ENCODE measurements at places on chromosomes 4 and X. TPM values are rescaled to one million over a fixed set of nuclear protein-coding genes. Genes with fewer than 3 reads are reported as not detected.

Gene PNMA6F
- not detected for total RNA-seq

Gene CXorf49
- total RNA-seq: not detected

Gene HERC5
- total RNA-seq: 2.0 TPM

Gene SPANXC
- total RNA-seq: not detected

Gene TSPAN7
- total RNA-seq: not detected

Gene GPR82
- total RNA-seq: not detected

Gene NXF2B
- not detected for total RNA-seq

Gene RTL3
- total RNA-seq: not detected

Measured in placental pericyte (primary cell).